CD4-positive, alpha-beta T cell treated with Interleukin-10 for 1 hour (primary cell): ENCODE measurements at places on chromosomes 6 and 20.

DNA sequence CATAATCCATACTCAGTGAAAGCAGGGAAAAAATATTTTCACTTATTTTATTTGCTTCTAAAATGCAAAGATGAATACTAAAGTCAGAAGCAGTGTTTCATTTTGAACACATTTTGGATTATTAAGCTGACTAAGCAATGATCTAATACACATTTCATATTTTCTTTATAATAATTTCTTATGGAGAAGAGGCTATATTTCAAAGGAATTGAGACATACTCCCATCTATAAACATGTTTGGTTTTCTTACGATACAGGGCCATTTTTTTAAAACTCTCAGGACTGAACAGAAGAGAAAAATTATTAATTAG lies 26.9 kb upstream of the VAPB start:
- no peak for DNase-seq

- no peak for DNase-seq
Observed at GRCh38 chr6:79230149-79230548, 4.3 kb downstream of the HMGN3 start.

GRCh38 chr6:137070303-137070702 lies 25.5 kb upstream of the IL20RA start:
- DNase-seq: no peak

DNA sequence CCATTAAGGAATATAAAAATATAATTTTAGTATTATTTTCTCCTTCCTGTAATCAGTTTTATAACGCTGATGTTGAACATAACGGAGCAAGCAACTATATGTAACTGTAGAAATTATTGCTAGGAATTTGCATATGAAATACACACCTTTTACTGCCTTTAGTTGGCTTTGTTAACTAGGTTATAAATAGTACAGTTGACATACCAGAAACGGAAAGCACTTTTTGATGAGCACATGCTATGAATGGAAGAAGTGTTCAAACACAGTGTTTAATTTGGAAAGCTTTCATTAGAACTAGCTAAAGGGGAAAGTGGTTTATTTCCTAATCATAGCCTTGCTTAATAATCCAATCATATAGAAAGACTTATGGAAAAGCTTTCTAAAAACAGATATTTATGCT lies 25.3 kb upstream of the BEND3 start:
- no peak for DNase-seq

GRCh38 chr6:69784595-69785377 lies 12.0 kb downstream of the LMBRD1 start:
- DNase-seq: no peak

GRCh38 chr6:9224539-9224938 lies 789.2 kb upstream of the SLC35B3 start:
- no peak for DNase-seq

DNA sequence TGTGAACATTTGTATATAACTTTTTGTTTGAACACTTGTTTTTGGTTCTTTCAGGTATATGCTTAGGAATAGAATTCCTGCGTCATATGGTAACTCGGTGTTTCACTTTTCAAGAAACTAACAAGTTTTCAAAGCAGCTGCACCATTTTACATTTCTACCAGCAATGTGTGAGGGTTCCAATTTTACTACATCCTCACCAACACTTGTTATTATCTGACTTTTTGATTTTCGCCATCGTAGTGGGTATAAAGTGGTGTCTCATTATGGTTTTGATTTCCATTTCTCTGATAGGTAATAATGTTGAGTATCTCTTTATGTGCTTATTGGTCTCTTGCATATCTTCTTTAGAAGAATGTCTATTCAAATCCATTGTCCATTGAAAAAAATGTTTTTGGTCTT lies 39.6 kb upstream of the MROH8 start:
- DNase-seq: no peak

DNA sequence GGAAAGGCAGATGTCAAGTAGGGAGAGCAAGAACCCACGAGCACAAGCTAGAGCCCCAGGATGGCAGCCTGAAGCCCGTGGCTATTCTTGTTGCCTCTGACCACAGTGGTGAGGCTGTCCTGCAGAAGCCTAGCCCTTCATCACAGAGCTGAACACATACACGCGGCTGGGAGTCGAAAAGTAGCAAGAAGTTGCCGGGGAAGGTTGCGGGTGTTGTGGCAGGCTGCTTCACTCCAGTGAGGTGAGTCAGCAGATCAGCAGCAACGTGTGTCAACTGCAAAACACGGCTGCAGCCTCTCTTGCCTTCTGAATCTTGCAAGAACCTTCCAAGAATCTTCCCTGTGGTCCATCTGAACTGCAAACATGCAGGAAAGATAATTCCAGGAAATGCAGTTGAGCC lies 10.6 kb upstream of the STX16 start:
- no peak for DNase-seq

GRCh38 chr20:1273366-1273765 lies 7.3 kb downstream of the SNPH start:
- no peak for DNase-seq

DNA sequence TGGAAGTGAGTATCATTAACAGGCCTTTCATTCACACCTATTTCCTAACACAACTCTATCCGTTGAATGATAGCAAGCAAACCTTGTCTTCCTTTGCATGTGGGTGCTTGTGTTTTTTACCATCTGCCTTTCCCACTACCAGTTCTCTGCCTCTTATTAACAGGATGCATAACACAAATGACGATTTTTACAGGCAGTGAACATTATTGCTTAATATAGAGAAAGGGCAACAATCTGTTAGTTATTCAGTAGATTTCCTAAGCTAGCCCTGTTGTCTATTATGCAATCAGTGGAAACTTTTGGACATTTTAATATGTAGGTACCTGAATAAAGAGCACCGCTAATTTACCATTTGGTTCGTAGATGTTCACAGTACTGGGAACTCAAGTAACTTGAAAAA lies 348.8 kb upstream of the PLCB4 start:
- no peak for DNase-seq

GRCh38 chr6:160160929-160161646 lies 39.5 kb downstream of the SLC22A1 start:
- DNase-seq: no peak

DNA sequence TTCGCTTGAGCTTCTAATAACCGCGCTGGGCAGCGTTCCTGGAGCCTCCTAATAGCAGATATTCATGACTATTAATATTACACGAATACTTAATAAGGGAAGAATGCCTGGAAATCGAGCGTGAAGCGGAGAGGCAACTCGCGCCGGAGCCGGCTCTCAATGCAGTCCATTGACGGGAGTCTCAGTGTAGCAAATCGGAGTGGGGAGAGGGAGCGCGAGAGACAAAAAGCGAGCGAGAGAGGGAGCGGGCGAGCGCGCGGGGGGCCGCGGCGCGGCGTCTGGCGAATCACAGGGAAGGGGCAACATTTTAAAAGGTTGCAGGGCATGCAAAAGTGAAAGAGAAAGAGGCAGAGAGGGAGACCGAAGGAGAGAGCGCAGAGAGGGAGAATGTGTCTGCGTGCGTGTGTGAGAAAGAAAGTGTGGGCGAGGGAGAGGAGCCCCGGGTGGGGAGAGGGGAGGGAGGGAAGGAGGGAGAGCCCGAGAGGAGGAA lies 2.9 kb downstream of the TFAP2A start:
- DNase-seq: peak; percentile 53

DNA sequence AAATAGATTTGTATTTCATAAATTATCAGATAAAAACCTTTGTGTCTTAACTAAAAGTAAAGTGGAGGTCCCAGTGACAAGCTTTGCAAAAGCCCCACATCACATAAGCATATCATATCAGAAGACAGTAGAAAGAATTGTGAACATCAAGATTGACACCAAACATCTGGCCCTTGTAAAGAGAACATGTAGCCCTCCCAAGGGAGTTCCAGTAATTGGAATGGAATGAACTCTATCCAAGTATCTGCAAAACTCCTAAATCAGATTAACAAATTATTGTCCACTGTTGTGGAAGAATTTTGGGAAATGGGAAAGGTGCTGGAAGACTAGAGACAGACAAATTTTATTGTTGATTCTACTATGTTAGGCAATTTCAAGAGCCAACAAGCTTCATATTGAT lies 268.8 kb downstream of the KCNQ5 start:
- no peak for DNase-seq

DNA sequence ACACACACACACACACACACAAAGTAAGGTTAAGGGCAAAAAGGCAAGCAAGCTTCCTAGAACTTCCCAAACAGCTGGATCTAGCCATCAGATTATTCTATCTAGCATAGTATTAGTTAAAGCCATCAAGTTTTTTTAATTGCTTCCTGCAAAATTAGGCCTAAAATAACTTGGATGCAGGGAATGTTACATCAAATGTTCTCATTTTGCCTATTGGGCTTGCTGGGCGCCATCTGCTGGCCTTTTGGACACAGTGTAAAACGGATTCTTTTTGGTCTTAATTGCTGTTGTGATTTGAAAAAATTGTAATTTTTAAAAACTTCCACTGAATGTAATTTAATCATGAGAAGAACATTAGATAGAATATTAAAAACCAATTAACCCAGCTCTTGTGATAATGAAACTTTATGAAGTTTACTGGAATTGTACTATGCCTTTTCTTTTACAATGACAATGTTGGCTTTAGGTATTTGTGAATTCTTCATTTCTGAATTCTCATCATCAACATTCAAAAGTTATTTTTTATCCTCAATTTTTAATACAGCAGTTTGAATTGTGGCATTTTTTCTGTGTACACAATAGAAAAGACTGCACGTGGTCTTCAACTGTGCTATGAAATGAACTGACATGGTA lies 6.8 kb downstream of the MKKS start:
- DNase-seq: peak; percentile 53

GRCh38 chr6:87590990-87591389 lies 1.1 kb downstream of the ORC3 start:
- DNase-seq: no peak
